Hematopoietic multipotent progenitor cell treated with erythropoietin and hydrocortisone succinate and interleukin-3 and kit ligand, for 15 days (in vitro differentiated cells): ENCODE measurements at places on chromosomes 6 and 20.

DNA sequence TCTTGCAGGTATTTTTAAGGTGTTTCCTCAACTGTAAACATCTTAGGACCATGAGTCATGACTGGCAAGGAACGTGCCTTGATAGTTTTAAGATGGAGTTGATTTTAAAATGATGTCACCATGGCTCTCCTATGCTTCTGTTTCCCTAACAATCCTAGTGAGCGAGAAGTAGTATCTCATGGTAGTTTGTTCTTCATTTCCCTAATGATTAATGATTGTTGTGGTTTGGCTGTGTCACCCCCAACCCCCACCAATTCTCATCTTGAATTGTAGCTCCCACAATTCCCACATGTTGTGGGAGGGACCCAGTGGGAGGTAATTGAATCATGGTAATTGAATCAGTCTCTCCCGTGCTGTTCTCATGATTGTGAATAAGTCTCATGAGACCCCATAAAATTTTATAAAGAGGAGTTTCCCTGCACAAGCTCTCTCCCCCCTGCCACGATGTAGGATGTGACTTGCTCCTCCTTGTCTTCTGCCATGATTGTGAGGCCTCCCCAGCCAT is 16.8 kb upstream of the BNIP5 start:
- no peak for DNase-seq

DNA sequence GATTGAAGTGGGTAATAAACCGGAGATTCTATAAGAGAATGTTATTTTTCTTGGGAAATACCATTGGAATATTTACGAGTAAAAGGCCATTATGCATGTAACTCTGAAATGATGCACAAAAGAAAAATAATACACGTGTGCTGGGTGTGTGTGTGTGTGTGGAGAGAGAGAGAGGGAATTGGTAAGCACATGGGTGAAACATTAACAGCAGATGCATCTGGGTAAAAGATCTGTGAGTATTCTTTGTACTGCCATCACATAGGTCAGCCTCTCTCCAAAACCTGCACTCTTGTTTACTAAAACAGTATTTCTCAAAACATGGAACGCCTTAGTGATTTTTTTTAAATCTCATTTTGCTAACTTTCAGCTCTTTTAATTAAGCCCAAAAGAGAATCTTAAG is 28.9 kb downstream of the EYA2 start:
- no peak for DNase-seq

GRCh38 chr20:37988306-37988954 is 44.8 kb downstream of the TTI1 start:
- DNase-seq = no peak

DNA sequence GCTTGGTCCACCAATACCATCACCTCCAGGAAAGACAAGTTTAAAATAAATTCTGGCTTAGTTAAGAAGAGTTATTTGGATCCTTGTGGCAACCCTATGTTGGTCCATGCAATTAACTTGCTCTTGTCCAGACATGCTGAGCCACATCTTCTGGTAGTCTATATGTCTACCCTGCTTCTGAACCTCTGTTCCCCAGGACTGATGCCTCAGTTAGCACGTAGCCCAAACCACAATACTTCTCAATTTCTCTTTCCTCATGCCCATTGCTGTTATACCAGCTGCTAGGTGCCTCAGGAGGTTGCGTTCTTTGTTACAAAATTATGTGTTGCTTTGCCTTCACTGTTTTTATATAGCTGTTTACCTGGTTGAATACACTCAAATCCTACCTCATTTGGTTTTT is 116.4 kb upstream of the KCNQ5 start:
- DNase-seq = no peak

DNA sequence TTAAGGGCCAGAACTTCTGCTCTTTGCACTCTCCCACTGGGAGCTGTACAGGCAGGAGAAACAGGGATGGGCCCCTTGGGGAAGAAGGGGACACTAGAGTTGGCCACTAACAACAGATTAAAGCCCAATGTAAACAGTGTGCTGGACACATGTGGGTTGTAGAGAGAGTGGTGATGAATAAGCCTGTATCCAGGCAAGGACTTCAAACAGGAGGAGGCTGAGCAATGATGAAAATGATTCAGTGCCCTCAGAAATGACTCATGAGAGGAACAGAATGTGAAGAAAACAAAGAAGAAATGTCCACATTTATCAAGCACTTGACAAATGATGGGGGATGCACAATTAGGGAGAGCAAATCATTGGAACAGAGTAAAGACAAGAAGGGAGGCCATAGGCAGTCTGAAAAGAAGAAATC is 242.3 kb downstream of the TBX18 start:
- DNase-seq = no peak
